Kidney (tissue), 22 donors: ENCODE measurements at places on chromosomes 2 and 18.

- peak; percentile 85 for DNase-seq
Observed at GRCh38 chr18:8480506-8481328, 128.5 kb upstream of the RAB12 start.

DNA sequence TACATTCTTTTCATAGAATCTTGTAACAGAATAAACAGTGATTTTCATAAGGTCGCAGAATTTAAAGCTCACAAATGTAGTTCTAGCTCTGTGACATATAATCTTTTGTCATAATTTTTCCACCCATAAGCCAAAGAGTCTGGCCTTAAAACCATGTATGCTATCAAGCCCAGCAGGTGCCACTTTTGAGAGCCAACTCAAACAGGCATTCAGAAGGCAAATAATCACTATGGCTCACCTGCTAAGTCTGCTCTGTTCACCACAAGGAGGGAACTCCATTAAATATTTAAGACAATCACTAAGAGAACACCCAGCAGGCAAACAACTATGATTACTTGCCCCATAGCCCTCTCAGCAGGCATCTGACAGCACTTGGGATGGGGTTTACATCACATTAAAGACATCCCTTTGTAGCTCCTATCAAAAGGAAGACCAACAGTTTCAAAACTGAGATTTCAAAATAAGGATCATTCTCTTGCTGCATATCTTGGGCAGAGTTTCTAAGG, 241.6 kb downstream of the PDE11A start:
- no peak for DNase-seq

DNA sequence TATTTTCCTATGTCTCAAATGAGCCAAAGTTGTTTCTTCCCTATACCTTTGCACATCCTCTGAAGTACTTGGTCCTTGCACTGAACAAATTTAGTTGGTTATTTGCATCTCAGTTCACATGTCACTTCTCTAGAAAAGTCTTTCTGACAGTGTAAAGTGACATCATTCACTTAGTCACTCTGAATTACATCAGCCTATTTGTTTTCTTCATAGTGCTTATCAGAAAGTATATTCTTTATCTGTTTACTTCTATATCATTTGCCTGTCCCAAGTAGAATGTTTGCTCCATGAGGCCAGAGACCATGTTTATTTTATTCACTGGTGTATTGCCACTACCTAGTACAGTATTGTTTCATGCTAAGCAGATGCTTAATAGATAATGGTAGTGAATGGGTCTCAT, 173.7 kb downstream of the HNMT start:
- no peak for DNase-seq

GRCh38 chr2:85601771-85602475, 575 bp downstream of the TMEM150A start:
- DNase-seq, result peak; percentile 25

DNA sequence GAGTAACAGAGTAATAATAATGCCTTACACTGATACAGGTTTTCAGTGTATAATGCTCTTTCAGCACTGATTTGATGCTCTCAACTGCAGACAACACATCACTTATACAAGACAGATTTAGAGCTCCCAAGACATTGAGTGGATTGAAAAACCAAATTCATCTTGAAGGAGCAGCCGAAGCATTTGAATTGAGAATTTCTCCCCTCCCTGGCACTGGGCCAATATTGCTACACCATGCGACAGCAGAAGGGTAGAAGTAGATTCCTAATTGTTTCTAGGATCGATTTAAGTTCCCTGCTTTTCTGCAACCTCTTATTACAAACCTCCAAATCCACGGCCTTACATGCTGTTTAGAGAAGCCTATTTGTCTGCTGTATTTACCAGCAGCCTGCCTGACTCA, 15.5 kb downstream of the CENPA start:
- no peak for DNase-seq

DNA sequence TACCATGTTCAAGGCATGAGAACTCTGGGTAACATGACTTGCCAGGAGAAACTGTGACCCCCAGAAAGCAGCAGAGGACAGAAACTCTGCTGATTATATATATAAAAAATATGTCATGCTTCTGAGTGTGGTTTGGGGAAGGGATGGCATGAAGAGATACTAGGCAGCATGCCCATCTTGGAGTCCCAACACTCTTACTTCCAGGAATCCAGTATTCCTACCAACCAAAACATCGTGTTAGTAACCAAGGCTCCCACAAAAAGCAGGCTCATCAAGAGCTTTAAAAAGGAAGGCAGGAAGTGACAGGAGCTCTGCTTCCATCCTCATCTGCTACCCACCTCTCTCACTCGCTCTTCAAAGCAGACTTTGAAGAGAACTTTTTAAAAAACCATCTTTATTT, 31.6 kb upstream of the TWIST2 start:
- no peak for DNase-seq

GRCh38 chr2:238484522-238485452, 58.1 kb downstream of the ASB1 start:
- no peak for DNase-seq
